ENCODE measurements at places on chromosomes 2 and 18. TPM values are rescaled to one million over a fixed set of nuclear protein-coding genes. Genes with fewer than 3 reads are reported as not detected.

The MGAT5 gene
- total RNA-seq = 81.7 TPM

The BUB1 gene
- 12.2 TPM for total RNA-seq

The IGFBP5 gene
- total RNA-seq = 52.9 TPM

The B4GALT6 gene
- total RNA-seq = 4.8 TPM

The IL18R1 gene
- 3.7 TPM for total RNA-seq

The ANKRD30B gene
- not detected for total RNA-seq

The C2orf66 gene
- 0.09 TPM for total RNA-seq

The UGT1A8 gene
- total RNA-seq = not detected

The HOXD9 gene
- total RNA-seq = 0.09 TPM

The MRPL33 gene
- 86.3 TPM for total RNA-seq

The FNDC4 gene
- 30.1 TPM for total RNA-seq

The GAL3ST2 gene
- total RNA-seq = not detected
